ENCODE measurements at places on chromosomes 1 and 21. TPM values are rescaled to one million over a fixed set of nuclear protein-coding genes. Genes with fewer than 3 reads are reported as not detected.
A peak's percentile ranks its signal among the peaks of the same experiment; 100 is the strongest.

DNA sequence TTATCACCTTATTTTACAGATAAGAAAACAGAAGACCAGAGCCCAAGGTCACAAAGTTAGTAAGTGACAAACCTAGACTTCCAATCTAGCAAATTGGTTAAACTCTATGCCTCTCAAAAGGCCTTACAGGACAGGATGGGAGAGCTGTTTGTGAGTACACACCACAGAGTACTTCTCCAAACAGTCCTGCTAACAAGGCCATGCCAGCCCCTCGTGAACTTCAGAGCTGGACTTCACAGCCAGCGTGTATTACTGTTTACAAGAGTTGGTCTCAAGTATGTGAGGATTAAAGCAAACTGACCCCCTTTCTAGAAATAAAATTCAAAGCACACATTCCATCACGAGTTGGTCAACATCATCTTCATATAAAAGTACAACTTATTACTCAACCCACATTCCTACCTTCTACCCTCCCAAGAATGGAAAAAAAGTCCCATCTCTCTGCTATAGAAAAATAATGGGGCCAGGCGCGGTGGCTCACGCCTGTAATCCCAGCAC is 19.8 kb upstream of the UBR4 start:
- DNase-seq: no peak

DNA sequence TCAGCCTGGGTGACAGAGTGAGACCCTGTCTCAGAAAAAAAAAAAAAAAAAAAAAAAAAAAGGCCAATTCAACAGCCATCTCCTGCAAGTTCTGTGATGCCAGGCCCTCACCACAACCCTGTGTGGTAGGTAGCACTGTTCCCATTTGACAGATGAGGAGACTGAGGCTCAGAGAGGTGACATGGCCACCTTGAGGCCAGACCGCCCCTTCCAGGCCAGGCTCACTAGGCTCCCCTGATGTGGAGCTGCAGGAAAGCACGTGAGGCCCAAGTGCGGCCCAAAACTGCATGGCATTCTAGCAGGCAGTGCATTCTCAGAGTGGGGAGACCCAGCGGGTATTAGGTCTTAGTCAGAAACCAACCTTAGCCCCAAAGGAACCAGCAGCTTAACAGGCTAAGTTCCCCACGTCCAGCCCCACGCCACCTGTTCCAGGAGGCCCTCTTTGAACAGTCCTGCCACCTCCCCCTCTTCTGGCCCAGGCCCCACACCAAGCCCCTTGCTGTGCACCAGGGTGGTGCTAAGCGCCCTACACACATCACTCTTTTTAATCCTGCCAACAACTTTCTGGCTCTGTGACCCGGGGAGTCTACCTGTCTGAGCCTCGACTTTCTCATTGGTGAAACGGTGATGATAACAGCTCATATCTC is 11.7 kb upstream of the ECE1 start:
- DNase-seq: no peak

Gene FMOD
- total RNA-seq: 95.2 TPM

- no peak for DNase-seq
These were observed 274.2 kb upstream of the C1orf105 start for GRCh38 chr1:172146141-172146850.

GRCh38 chr1:25581764-25582163 is 34.8 kb upstream of the MAN1C1 start:
- DNase-seq: no peak

DNA sequence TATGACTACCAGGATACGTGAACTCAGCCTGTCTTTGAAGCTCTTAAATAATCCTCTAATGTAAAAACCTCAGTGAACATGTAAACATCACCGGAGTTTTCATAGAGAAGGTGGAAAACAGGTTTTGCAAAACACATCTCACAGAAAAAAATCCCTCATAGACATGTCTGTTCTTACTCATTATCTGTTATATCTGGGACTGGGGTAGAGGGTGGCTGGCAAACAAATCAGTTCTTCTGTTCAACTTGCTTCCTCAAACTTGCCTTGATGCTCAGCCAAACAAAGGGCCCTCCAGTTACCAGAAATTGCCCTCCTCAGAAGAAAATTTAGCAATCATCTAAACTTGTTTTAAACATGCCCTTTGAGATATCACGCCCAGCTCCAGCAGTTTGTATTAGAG is 66.1 kb upstream of the CXADR start:
- DNase-seq: no peak

GRCh38 chr1:199856216-199856780 is 171.2 kb upstream of the NR5A2 start:
- no peak for DNase-seq

Gene C1orf74
- 1.2 TPM for total RNA-seq

Gene MRPL24
- total RNA-seq: 89.6 TPM

DNA sequence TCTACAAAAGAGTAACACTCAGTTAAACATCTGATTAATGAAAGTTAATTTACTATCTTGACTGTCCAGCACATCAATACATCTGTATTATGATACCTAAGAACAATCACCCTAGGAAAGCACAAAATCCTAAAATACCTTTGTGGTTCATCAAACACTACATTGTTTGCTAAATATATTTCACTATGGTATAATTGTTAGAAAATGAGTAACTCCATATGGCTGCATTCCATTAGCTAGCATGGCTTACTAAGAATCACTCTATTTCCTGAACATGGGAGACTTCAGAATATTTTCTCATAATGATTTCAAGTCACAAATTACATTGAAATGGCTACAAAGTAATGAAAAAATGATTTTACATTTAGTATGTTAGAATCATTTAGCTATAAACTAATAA is 12.5 kb downstream of the TRMT1L start:
- no peak for DNase-seq

- no peak for DNase-seq
These were observed 4.4 kb upstream of the PHC2 start for GRCh38 chr1:33435096-33435820.

Gene KCNJ9
- not detected for total RNA-seq

- no peak for DNase-seq
These were observed 6.1 kb downstream of the PARK7 start for GRCh38 chr1:7967651-7968050.

Gene MAGOH
- 35.7 TPM for total RNA-seq

DNA sequence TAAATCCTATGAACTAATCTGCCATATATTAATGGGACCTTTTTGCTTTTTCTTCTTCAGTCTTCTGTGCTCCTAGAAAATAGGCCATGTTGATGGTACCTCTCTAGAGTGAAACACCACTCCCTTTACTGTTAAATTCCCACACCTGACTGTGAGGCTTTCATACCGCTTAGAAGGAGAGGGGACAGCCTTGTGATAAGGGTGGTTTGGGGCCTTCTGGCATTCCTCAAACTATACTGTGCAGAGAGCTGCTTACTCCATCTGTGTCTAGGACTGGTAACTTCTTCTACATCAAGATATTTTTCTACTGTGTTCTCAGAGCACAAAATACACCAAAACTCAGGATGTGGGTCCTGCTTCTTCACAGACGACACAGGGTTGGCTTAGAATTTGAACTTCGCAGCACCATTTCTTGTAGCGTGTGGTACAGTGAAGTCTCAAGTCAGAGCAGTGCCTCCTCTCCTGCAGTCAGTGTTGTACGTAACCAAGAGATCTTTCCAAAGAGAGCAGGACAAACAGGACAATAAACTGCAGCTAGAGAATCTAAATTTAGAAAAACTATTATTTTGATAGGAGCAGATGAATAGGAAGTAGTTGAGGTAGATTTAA is 43.8 kb downstream of the MACO1 start:
- DNase-seq: no peak

GRCh38 chr21:45524756-45525152 is 17.5 kb downstream of the SLC19A1 start:
- DNase-seq: no peak

Gene UBL4B
- total RNA-seq: not detected

Gene MOB3C
- total RNA-seq: 44.6 TPM

GRCh38 chr1:9399510-9400424 is 107.1 kb downstream of the SPSB1 start:
- DNase-seq: no peak

Gene DNASE2B
- 0.39 TPM for total RNA-seq

GRCh38 chr1:87787551-87787950 is 458.9 kb downstream of the LMO4 start:
- no peak for DNase-seq

DNA sequence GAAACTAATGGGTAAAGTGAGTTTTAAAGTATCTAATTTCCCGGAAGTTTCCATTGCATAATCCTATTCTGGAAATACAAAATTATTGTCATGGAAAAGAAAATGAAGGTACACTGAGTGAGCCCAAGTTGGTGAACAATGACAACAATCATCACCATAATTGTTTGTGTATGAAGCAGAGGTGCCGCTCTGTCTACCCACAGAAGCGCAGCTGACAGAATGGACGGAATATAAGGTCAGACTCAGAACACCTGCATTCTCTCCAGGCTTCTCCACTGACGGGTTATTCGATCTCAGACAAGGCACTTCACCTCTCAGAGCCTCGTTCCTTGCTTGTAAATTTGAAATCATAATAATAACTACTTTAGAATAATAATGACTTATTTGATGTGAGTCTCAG is 99.1 kb upstream of the NGF start:
- no peak for DNase-seq

DNA sequence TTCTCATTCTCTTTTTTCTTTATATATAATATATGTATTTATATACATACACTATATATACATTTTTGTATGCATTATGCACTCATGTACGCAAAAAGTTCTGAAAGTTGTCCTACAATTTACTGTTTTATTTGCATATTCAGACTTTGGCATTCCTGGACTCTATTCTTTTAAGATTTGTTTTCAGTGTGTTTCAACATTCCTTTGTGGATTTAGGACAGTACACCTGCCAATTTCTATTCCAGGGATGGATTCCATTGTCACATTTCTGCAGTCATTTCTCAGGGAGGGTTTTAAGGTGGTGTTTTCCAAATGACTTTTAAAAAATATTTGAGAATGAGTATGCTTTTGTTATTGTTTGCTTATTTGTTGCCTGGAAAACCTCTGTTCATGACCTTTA is 76.2 kb downstream of the TPR start:
- no peak for DNase-seq

Gene ACTL8
- total RNA-seq: not detected

Gene AKNAD1
- total RNA-seq: not detected

DNA sequence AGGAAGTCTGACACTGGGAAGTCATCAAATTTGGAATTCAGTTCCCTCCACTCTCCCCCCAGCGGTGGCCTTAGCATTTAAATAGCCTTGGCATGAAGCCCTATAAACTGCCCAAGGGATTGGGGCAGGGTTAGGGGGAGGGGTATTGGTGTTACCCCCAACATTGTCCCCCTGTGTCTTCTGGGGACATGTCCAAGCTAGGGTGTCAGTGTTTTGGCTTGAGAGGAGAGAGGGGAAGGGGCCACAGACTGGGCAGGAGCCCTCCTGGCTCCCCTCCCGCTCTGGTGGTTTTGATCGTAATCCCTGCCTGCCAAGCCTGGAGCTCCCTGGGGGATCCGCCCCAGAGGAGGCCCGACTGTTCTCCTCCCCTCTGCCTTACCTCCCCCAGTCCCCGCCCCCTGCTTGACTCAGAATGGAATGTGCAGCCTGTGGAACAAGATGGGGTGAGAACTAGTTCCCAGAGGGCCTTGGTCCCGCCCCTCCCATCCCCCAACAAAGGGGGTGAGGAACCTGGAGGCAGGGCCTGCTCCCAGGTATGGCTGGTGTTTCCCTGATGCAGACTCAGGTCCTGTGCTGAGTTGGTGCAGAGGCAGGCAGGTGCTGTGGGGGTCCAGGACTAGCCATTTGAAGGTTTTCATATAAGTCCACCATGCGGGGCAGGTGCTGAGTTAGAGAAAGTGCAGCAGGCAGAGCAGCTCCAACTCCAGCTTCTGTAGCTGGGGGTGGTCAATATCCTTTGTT is 7.4 kb downstream of the SOX13 start:
- peak; percentile 89 for DNase-seq

Gene FCAMR
- total RNA-seq: not detected

DNA sequence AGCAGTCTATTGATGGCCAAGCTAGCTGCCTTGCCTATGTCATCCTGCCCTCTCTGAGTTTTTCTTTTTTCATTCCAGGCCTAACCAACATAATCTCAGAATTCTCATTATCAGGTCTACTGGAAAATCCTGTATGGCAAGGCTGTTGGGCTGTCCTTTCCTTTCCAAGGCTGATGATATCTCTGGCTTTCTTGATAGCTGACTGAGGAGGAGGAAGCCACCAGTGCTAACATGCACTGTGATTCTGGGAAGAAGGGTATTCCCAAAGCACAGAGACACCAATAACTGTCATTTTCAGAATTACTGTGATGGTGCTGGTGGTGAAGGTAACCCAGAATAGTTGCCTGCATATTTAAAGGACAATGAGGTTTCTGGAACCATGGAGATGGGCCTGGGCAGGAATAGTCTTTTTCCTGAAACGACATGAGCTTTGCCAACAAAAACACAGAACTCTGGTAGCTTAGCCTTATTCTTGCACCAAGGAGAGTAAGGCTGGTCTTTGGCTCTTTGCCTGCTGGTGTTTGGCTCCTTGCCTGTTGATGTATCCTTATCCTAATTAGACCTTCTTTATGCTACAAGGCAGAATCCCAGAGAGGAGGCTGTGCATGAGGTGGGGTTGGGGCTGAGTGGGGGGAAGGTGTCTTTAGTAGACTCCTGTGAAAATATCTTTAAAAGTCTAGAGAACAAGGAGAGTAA is 157.4 kb downstream of the TNFSF18 start:
- no peak for DNase-seq

Gene TRIM46
- total RNA-seq: 0.22 TPM

- no peak for DNase-seq
These were observed 310.5 kb downstream of the PTGER3 start for GRCh38 chr1:70737125-70737524.

DNA sequence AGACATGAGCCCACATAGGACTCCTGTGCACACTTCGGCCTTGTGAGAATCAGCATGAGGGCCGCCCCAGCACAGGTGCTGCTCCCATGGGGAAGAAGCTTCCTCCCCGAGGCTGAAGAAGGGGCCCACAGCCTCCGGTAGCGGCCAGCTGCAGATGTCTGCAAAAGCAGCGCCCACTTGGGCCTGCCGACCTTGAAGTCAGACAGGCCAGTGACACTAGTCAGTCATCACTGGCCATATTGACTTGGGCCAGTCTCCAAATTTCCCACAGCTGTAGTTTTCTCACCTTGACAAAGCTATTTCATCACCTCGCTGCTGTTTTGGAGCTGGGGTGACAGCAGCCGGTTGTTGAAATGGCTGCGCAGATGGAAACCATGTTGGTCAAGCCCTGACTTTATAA is 83.0 kb downstream of the RIPK4 start:
- DNase-seq: no peak

Gene COL16A1
- total RNA-seq: 38.9 TPM

GRCh38 chr1:235043234-235043633 is 85.4 kb downstream of the TOMM20 start:
- no peak for DNase-seq

Gene NCSTN
- total RNA-seq: 102 TPM

DNA sequence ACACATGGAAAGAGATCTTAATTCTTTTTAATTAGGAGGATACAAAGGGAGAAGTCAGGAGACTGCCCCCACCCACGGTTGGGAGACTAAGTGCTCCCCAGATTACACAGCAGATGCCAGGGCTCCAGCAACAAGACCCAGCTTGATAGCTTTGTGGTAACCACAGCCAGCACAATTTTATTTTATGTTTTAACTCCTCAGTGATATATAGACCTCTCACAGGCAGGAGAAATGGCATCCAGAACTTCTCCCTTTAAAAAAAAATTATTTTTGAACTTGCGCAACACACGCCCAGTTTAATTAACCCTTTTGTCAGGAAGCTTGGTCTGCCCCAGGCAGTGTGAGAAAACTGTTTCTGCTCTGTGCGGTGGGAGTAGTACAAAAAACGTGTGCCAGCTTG is 62.6 kb upstream of the ACOT11 start:
- no peak for DNase-seq

Data from mesenteric fat pad (tissue), 1 donor.